ENCODE measurements at places on chromosomes 4 and X. TPM values are rescaled to one million over a fixed set of nuclear protein-coding genes. Genes with fewer than 3 reads are reported as not detected.

DNA sequence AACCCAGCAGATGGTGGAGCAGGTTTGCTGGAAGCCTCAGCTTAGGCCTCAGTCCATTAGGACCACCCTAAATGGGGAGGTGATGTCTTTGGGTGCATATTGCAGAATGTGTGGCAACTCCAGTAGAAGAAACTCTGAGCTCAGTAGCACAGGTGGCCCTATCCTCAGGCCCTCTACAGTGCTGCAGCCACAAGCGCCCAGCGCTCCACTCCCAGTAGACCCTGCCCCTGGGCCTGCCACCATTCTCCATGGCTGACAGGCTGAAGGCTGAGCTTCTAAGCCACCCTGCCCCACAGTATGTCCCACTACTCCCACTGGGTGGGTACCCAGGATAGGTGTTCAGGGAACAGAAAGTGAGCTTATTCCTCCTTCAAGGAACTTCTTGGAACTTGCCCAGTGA lies 162.8 kb upstream of the MAMLD1 start:
- no peak for DNase-seq

- no peak for DNase-seq
Observed at GRCh38 chr4:26802790-26803189, 57.9 kb upstream of the STIM2 start.

GRCh38 chr4:150176547-150176946 lies 98.3 kb downstream of the DCLK2 start:
- no peak for DNase-seq

DNA sequence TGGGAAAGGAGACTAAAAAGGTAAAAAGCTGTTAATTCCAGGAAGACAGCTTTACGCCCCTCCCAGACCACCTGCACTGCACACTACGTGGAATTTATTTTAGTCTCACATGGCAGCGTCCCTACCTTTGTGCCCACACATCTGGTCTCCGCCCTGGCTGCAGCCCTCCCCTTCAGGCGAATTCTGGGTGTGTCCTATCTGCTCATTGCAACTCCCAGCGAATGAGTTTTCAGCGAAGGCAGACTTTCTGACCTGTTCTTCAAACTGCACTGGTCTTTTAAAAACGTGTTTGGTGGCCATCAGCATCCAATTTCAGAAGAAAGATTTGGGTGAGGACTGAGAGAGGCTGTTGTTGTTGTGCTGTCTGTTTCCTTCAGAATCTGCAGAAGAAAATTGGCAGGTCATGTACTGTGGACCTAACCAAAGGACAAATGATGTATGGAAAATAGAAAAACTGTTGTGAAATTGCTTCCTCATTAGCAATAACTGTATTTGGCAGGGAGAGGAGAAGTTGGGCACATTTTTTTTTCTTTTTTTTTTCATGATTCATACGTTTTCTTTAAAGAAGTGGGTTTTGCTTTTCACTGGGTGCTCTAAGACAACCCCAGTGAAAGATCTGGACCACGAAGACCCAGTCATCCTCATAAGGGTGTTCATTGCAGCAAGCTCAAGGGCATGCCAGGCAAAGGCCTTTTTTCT lies 4.2 kb downstream of the TLR8 start:
- DNase-seq, result peak; percentile 11

GRCh38 chrX:128599632-128600031 lies 547.4 kb upstream of the ACTRT1 start:
- no peak for DNase-seq

- no peak for DNase-seq
Observed at GRCh38 chr4:84167564-84167963, 331.5 kb downstream of the NKX6-1 start.

DNA sequence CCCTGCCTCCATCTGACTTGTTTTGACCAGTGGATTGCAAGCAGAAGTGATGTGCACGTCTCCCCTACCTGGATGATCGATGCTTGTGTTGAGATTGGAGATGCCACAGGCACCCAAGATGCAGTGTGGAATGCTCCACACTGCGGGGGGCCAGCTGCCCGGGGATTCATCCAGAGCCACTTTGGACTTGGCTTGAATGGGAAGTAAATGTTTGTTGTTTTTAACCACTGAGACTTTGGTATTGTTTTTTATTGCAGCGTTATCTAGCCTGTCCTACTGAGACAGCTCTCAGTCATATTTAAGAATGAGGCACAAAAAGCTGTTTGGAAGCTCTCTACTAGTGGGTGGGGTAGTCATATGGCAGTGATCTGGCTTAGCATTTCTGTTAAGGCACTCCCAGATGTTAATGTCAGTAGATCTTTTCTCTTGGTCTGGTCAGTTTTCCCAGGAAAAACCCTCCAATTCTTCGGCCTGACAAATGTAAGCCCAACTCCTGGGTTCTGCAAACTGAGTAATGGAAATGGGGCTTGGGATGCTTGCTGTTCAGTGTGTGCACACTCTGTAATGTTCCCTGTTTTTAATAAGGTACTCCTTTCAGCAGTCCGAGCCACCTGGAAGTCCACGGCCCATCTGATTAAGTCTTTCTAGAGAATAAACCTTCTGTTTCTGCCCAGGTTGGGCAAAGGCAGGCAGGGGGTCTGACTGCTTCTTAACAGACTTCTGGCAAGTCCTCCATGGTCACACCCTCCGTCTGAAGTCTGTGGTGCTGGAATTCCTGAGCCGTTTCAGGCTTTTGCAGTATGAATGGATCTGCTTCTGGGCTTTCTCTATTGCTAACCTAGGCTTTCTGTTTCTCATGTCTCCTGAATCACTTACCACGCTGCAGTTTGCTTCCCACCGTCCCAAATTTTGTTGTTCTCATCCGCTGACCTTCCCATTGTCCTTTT lies 74.8 kb downstream of the WWC2 start:
- no peak for DNase-seq

DNA sequence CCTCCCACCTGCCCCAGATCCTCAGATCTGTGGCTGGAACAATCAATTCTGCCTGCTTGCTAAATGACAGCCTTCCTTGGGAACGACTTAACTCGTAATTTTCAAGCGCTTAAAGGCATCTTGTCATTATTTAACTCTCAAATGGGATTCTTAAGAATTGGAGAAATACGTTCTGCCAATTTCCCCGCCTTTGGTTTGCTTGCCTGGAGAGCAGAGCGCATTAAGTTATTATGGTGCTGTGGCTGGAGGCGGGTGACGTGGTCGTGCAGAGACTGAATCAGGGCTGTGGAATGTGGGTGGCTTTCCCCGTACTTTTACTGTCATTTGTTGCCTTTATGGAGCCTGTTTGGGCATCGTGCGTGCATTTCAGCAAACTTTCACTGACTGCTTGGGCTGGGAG lies 78.9 kb upstream of the PSAPL1 start:
- no peak for DNase-seq

GRCh38 chr4:109238746-109239145 lies 63.7 kb downstream of the COL25A1 start:
- no peak for DNase-seq

DNA sequence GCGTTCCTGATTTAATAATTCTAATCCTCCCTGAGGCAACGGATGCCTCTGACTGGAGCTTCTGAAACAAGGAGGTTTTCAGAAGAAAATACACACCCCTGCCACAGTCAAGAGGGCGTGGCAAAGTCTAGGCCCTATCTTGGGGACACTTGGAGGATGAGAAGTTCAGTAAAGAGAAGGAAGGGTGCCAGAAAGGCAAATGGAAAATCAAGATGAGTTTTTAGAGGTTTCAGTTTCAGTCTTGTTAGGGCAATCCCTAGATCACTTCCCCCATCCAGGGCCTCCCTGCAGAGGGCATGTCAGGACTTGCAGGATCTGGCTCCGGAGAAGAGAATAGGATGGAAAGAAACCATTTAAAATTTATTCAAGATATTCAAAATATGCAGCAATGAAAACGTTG lies 28.5 kb upstream of the FGF2 start:
- DNase-seq, result no peak

GRCh38 chr4:38609614-38610013 lies 54.4 kb upstream of the KLF3 start:
- DNase-seq, result no peak

DNA sequence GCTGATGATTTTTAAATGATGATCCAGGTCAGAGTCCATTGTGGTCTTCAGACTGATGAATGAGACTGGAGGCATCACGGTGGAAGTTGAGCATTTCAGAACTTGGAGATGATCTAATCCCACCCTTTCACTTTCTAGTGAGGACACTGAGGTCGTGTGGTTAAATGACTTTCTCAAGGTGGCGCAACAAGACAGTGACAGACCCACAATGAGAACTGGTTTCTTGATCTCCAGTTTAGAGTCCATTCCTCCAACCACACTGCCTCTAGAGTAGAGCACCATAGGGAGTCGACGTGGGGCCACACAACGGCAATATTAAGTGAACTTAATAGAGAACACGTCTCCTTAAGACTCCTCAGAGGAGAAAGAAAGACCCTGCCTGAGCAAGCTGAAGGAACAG lies 381.0 kb downstream of the UNC5C start:
- DNase-seq, result no peak

- no peak for DNase-seq
Observed at GRCh38 chrX:20028588-20028987, 37.7 kb upstream of the BCLAF3 start.

GRCh38 chrX:150936556-150936955 lies 38.1 kb upstream of the CD99L2 start:
- no peak for DNase-seq

- DNase-seq, result no peak
Observed at GRCh38 chr4:78704981-78705683, 71.0 kb upstream of the BMP2K start.

GRCh38 chrX:107567370-107567769 lies 60.9 kb upstream of the PRPS1 start:
- DNase-seq, result no peak

DNA sequence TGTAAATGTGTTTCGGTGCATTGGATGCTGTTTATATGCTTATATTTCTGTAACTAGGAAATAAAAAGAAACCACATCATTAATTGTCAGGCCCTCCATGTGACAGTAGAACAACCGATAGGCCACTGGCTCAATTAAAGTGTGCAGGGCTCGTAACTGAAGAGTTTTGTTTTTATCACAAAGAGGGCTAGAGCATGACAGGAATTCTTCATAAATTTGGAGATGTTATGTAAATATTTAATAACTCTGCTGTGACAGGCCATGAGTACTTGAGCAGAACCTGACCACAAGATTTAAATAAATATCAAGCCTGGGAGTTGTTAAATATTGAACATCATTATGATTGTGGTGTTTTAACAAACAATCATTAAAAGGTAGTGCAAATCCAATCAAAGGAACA lies 55.9 kb downstream of the MID1 start:
- no peak for DNase-seq

DNA sequence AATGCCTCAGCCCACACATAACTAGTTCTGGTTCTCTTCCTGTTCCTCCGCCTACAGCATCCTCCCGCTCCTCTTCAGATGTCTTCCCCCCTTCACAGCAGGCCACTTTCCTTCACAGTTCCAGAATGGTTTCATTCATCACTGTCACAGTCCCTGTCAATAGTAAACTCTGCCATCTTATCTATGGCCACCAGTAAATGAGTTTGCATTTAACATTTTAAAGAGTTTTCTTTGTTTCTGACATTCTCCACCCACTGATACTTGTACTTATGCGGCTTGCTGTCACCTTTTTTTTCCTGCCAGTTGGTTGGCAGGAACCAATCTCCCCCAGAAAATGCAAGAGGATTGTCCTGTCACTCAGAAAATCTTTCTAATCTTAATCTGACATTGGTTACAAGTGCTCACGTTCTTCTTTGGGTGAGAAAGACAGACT lies 114.1 kb downstream of the GLUD2 start:
- no peak for DNase-seq

DNA sequence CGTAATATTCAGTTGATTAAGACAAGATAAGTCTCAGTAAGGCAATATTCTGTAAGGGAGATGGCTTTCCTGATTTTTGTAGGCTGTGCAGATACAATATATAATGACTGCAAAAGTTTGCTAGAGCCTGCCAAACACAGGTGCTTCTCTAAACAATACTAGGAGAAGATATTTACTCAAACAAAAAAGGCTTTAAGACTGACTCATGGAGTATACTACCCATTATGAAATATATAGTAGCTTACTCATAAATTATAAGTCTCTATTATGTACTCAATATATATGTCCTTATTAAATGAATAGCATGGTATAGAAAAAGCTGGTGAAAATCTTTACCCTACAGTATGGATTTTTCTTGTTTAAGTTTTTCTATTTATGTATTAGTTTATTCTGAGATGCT lies 93.2 kb upstream of the IL15 start:
- no peak for DNase-seq

GRCh38 chrX:38220415-38221390 lies at the start of gene SRPX:
SRPX (minus strand) TSS chrX:38220871; CDS start chrX:38220792, 79 bp downstream.
- no peak for DNase-seq

- DNase-seq, result no peak
Observed at GRCh38 chr4:80134936-80135701, 62.1 kb upstream of the ANTXR2 start.

- DNase-seq, result no peak
Observed at GRCh38 chr4:137707626-137708025, 175.3 kb upstream of the PCDH18 start.

GRCh38 chr4:16472537-16472936 lies 246.3 kb upstream of the TAPT1 start:
- DNase-seq, result no peak

CSAG3 gene
- total RNA-seq, result not detected

SPON2 gene
- total RNA-seq, result 4.0 TPM

SH3TC1 gene
- 88.1 TPM for total RNA-seq

VEGFD gene
- not detected for total RNA-seq

ADH1C gene
- not detected for total RNA-seq

SHROOM2 gene
- under 0.01 TPM for total RNA-seq

CTSO gene
- total RNA-seq, result 11.0 TPM

ARHGAP36 gene
- under 0.01 TPM for total RNA-seq

NWD2 gene
- under 0.01 TPM for total RNA-seq

WAS gene
- 52.0 TPM for total RNA-seq

UGT8 gene
- total RNA-seq, result 0.27 TPM

SHROOM4 gene
- 2.4 TPM for total RNA-seq

RHOXF2B gene
- total RNA-seq, result not detected

TCEAL6 gene
- not detected for total RNA-seq
